ENCODE measurements at places on chromosomes 7 and 10.
A peak's percentile ranks its signal among the peaks of the same experiment; 100 is the strongest.

DNA sequence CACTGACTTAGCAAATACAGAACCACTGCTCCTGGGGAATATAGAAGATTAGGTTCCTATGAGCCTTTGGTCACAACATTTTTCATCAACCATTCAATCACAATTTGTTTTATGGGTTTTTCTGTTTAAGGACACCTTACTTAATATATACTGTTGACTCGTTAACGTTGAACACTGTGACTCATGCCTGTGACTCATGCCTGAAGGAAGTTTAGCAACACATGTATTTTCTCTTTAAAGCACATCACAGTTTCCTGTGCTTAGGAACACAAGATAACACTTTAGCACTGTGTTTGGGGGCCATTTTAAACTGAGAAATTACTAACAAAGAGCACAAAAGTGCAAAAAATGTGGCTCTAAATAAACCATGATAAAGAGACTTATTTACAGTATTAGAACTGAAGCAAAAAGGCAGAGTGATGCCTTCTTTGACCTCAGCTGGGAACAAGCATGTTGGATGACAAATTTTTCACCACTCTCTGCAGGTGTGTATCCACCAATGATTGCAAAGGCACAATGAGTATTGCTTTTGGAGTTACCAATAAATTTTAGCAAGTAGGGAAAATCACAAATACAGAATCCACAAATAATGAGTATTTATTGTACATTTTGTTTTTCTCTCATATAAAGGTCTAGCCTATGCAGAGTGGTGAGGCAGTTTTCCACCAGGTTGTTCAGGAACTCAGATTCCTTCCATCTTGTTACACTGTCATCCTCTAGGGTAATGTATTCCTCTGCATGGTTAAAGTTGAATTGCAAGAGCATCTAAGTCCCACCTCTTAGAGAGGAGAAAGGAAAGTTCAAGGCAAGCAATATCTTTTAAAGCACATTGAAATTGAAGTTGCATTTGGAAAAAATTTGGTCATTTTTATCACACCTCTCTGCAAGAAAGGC, 7.3 kb downstream of the FGFBP3 start:
- no peak for DNase-seq

DNA sequence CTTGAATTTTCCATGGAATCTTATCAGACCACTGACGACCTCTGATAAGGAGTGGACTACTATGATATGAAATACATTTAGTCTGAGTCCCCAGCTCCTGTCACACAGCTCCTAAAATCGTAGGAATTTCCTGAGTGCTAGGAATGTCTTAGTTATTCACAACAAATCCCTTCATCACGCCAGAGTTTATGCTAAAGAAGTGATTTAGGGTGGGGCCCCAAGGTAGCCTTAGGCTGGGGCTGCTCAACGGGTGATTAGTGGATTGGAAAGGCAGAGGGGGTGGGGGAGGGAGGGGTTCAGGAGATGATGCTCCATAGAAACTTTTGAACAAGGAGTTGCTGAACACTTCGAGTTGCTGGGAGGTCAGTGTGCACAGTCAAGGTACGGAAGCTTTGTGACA, 7.0 kb upstream of the TET1 start:
- no peak for DNase-seq

DNA sequence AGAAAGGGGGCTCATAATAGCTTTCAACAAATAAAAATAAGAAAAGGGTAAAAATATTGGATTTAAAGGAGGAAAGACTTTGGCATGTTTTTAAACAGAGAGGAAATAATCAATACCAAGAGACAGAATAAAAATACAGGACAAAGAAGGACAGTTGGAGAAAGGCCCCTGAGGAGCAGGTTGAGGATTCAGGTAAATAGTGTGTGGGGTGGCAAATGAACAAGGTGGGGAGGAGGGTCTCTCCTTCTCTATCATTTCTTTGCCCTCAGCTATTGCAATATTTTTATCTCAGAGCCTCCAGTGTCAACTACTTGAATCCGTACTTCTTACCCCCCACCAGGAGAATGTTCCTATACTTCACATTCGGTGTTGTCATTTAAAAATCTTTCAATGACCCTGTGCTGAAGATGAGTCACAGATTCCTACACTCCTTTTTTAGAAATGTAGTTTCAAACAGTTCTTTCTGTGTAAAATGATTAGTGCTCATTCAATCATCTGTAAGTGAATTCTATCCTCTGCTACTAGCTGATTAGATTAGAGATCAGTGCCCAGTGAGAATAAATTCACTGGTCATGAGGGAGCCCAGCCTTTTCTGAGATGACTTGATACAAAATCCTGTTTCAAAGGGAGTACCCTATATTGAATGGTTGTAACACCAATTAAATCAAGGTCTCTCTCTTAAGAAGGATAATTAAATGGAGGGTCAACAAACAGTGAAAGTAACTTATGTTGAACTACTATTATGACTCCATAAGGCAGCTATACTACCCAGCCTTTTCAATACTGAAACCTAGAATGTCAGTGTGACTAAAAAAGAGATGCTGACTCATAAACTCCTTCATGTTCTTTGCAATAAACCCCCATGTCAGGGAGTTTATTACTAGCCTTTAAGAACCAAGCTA, 50.4 kb upstream of the WNT16 start:
- no peak for DNase-seq

- DNase-seq: no peak
These were observed 134.7 kb upstream of the FAM20C start for GRCh38 chr7:57482-58255.

GRCh38 chr10:66980246-66980815, 54.5 kb downstream of the LRRTM3 start:
- no peak for DNase-seq

- DNase-seq: peak; percentile 75
These were observed at the start of gene SMIM30 for GRCh38 chr7:113118074-113118959. Gene SMIM30, minus strand, starts transcription at chr7:113118554. Its CDS starts 976 bp downstream, at chr7:113117578.

DNA sequence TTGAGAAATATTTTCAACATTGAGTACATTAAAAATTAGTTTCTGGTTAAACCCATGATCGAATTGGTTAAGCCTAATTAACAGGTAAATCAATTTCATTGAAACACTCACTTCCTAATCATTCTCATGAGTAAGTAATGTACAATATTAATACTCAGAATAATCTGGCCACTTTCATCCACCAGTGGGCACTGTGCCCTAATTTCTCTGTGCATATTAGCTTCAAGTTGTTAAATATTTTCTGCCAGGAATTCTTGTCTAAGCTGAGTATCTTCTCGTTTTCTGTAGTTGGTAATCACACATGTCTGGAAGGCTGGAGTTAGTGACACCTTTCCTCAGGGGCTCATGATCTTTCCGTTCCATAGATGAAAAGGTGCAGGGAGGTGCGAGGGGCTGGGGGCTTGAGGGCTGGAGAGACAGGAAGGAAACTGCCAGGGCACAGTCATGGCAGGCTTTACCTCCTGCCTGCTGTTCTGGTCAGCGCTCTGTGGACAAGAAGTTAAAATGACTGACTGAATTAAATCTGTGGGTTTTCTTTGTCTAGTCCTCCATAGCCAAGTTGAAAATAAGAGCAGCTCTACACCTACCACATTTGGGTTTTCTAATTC, 71.9 kb downstream of the WIPF3 start:
- no peak for DNase-seq

DNA sequence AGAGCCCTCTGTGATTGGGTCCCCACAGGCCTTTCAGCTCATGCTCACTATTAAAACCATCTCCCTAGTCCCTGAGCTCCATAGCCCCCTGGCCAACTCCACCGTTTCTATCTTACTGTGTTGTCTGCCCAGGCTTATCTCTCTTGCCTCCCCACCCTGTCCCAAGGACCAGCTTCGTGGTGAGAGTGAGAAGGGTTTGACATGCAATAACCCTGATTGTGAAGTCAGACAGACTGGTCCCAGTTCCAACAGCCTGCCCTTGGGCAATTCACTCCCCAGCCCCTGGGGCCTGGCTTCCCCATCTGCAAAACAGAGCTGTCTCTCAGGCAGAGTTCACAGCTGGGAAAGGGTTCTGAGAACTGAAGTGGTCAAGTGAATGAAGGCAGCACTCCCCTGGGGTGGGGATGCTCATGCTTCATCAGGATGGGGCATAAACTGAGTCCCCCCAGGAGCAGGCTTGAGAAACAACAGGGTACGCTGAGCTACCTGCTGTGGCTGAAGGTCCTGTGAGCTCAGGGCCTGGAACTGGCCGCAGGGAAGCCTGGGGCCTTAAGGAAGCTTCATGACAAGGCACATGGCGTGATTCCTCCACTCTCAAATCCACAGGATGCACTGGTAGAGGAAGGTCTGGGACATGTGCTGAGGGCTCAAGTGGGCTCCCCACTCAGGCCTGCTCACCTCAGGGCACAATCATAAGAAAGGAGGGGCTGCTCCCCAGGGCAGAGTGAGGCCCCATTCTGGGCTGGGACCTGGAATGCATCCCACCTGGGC, 1.8 kb upstream of the PPIF start:
- DNase-seq: no peak

DNA sequence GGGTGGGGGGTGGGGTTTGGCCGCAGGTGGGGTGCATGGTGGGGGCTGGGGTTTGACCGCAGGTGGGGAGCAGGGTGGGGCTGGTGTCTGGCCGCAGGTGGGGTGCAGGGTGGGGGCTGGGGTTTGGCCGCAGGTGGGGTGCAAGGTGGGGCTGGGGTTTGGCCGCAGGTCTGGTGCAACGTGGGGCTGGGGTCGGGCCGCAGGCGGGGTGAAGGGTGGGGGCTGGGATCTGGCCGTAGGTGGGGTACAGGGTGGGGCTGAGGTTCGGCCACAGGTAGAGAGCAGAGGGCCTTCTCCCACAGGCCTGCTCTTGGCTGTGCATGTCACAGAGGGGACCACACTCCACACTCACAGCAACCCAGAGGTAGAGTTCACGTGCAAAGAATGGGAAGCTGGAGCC, 586.6 kb downstream of the PTPRN2 start:
- DNase-seq: no peak

DNA sequence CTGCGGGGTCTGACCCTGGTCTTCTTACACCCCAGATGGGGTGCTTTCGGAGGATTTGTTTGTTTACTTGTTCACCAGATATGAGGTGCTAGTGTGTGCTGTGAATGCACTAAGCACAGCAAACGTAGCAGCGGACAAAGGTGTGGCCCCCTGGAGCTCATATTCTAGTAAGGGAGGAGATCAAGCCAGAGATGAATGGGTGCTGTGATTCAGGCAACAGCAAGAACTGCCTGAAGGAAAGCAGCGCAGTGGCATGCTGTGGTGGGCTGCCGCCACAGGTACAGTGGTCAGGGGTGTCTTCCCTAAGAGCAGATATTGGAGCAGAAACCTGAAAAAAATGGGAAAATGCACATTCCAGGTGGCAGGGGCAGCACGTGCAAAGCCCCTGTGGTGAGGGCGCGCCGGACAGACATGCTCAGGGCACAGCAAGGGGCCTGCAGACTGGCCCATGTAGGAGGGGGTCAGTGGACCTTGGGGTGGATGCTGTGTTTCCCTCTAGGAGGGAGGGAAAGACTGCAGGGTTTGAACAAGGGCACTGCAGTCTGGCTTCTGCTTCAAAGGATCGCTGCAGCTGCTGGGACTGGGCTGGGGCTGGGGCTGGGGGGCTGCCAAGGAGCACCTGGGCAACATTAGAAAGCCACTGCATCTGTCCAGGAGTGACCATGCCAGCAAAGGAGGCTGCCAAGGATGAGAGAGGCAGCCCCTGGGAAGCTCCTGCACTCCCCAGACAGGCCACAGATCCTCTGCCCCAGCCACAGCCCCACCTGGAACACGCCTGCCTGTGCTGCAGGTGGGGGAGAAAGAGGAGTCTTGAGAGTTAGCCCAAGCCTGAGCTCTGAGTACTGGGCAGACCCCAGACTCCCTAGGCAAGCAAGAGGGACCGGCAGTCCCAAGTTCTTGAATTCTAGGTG, 927 bp upstream of the DEPP1 start:
- no peak for DNase-seq

- no peak for DNase-seq
These were observed 1.5 kb upstream of the RALA start for GRCh38 chr7:39621784-39622411.

- DNase-seq: no peak
These were observed 15.9 kb downstream of the LAMB4 start for GRCh38 chr7:108114117-108114841.

DNA sequence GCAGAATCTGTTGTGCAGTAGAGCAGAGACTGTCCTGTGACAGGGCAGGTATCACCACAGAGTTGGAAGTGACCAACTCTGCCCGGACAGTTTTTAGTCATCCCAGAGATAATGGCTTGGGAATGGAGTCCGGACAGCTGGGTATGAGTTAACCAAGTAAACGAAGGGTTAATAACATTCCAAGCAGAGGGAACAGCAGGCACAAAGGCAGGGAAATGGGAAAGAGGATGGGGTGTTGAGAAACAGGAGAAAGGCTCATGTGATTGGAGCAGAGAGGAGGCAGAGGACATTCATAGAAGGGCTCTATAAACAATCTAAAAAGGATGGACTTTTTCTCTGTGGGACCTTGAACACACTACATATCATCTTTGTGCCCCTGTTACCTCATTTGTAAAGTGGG, 132.2 kb upstream of the YAE1 start:
- no peak for DNase-seq

- DNase-seq: no peak
These were observed 351.4 kb downstream of the ABCA13 start for GRCh38 chr7:48522692-48523091.

GRCh38 chr10:7340179-7340874, 70.5 kb downstream of the SFMBT2 start:
- DNase-seq: no peak

DNA sequence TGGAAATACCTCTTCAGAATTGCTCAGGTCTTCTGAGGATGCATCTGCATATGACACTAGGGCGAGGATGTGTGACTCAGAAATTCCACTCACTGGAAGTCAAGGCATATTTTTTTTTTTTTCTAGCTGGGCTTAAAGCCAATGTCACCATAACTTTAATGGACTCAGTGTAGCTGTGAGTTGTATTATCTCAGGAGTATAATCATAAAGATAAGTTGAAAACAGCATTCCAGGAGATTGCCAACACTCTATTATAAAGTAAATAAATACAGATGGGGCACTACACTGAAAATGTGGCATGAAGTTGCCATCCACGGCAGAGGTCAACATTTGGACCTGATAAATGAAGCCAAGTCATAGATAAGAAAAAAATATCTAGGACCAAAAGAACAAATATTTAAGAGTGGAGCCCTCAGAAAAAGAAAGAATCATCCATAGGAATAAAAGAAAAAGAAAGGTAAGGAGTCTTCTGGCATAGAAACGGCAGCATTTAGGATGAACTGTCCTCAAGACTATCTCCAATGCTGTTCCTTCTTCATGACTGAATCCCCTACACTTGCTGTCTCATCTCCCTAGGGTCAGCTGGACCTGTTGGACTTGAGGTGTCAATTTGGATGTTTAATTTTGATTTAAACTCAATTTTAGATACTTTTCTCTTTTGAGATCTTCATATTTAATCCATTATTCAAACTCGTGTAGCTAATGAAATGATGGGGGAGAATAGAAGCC, 72.9 kb upstream of the CAV2 start:
- DNase-seq: no peak

Measured in progenitor cell of endocrine pancreas (in vitro differentiated cells).